ENCODE measurements at places on chromosomes 7 and 10. TPM values are rescaled to one million over a fixed set of nuclear protein-coding genes. Genes with fewer than 3 reads are reported as not detected.

SYT15 gene
- 50.9 TPM for total RNA-seq

MYL10 gene
- not detected for total RNA-seq

GPR26 gene
- not detected for total RNA-seq

TRIM73 gene
- 5.2 TPM for total RNA-seq

EVX1 gene
- not detected for total RNA-seq

TUBAL3 gene
- not detected for total RNA-seq

ZNF853 gene
- 12.2 TPM for total RNA-seq

CHAT gene
- not detected for total RNA-seq

TMEM229A gene
- not detected for total RNA-seq

MALSU1 gene
- 22.4 TPM for total RNA-seq

SNCG gene
- 250 TPM for total RNA-seq

WEE2 gene
- total RNA-seq = not detected

ITGB8 gene
- 7.9 TPM for total RNA-seq

ZFAND2A gene
- total RNA-seq = 5.6 TPM

RGR gene
- not detected for total RNA-seq

PRF1 gene
- total RNA-seq = 6.2 TPM

ACTL6B gene
- not detected for total RNA-seq

OPN4 gene
- total RNA-seq = not detected

RNF32 gene
- 0.32 TPM for total RNA-seq

PNLIP gene
- total RNA-seq = not detected

LBX1 gene
- not detected for total RNA-seq

WDR86 gene
- total RNA-seq = 4.0 TPM

ACBD7 gene
- not detected for total RNA-seq

PTEN gene
- 96.3 TPM for total RNA-seq

LAMB1 gene
- 198 TPM for total RNA-seq

CARD11 gene
- 0.64 TPM for total RNA-seq

CXCL12 gene
- total RNA-seq = 288 TPM

ANKRD61 gene
- not detected for total RNA-seq

AVPI1 gene
- total RNA-seq = 23.7 TPM

Data from ascending aorta (tissue), 2 donors.